ENCODE measurements at places on chromosomes 2 and 18.

DNA sequence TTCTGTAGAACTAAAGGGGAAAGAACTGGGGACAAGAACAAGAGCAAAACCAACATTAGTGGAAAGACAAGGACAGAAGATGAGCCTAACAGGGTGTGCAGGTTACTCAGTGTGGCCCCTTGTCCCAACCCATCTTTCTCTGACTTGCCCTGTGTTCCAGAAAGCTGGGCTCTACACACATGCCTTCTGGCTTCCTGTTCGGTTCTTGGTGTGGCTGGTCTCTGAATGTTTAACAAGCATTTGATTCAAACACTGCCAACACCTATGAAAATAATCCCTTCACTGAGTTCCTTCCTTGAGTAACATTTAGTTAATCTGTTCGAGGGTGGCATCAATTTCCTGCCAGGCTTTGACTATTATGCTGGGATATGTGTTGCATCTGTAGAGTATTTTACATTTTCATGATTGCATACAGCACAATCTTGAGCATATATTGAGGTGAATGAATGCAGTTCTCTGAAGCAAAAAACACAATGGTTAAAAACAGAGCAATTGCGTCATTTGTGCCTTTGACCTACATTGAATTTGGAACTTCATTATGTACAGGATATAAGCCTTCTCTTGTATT is 83.3 kb downstream of the MBD2 start:
- no peak for DNase-seq

- DNase-seq: no peak
Measured at GRCh38 chr2:176356251-176356650, 87.0 kb downstream of the MTX2 start.

- DNase-seq: no peak
Measured at GRCh38 chr2:203733684-203734083, 27.2 kb downstream of the CD28 start.

- DNase-seq: no peak
Measured at GRCh38 chr2:10323535-10323934, 20.8 kb downstream of the HPCAL1 start.

DNA sequence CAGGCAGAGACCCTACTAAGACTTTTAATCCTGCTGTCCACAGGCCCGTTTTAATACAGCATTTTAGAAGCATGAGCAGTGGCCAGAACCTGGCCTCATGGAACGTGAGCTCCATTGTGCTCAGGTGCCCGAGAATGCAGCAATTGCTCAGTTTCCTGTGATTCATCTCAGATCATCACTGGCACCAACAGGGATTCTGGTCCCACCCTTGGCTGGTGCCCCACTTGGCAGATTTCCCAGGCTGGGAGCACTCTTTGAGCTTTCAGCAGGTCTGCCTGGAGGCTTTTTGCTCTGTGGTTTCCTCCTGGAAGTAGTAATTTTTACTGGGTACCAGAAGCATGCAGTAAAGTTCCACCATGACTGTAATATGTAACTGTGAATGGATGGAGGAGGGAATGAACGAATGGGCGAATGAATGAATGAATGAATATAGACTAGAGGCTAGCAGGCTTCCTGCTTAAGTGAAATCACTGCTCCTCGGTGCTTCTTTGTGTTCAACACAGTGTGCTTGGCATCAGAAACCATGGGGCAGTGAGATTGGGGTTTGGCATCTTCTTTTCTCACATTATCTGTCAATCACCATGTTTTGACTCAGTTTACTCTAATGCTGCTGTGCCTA is 312.9 kb downstream of the PRKCE start:
- DNase-seq: no peak

- DNase-seq: no peak
Measured at GRCh38 chr2:187617905-187618304, 63.7 kb upstream of the TFPI start.

DNA sequence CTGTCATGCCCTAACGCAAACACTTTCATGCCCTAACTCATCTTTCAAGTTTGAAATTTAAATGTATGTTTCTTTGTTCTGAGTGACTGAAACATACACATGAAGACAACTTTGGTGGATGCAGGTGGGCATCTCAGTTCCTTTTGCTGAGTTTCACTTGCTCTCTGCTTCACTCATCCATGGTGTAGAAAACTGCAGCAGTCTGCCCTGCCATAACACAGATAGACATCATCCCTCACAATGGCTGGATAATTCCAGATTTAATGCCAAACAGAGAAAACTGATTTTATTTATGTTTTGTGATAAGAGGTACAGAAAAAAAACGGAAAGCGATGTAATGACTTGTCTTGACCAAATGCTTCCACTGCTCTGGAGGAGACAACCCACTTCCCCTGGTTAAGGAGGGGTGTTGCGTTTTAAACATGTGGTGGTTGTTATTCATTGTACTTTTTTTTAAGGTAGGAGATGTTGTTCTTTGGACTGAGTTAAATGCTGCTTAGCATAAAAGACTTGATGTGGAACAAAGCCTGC is 70.4 kb downstream of the RHBDD1 start:
- DNase-seq: no peak

DNA sequence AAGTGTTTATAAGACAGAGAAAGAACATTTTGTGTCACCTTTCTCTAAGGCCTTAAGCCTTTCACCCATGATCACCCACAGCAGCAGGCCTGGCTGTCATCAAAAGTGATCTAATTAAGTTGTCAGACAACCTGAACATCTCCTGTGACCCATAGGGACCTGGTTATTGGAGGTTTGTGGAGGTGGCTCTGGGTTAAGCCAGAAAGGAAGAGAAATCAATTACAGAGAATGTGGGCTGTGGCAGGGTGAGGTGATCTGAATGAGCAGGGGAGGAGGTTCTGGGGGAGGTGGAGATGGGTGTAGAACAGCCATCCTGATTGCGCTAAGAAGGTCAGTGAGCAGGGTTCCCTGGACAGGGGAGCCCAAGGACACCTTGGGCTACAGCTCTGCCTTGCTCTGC is 170.8 kb downstream of the FSHR start:
- no peak for DNase-seq
